ENCODE measurements at places on chromosomes 5 and 9.

DNA sequence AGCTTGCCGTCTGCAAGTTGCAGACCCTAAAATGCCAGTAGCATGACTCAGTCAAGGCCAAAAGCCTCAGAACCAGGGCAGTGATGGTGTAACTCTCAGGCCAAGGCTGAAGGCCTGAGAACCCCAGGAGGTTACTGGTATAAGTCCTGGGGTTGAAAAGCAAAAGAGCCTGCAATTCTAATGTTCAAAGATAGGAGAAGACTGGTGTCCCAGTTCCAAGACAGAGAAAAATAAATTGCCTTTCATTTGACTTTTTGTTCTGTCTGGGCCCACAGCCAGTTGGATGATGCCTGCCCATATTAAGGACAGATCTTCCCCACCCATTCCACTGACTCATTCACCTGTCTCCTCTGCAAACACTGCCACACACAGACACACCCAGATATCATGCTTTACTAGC lies 673.2 kb downstream of the CDH18 start:
- DNase-seq: no peak

DNA sequence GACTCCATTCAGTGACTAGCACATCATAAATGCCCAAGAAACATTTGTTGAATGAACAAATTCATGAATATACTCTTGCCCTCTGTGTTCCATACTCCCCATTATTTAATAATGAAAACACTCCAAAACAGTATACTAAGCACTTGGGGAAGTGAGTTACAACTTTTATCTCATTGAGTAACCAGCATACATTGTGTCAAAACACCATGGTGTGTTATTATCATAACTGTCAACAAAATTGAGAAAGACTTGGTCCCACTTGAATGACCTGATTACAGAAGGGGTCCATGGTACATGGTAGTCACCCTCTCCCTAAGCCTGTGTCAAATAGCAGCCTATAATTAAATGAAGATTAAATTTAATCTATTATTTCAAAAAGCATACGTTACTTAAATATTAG lies 16.2 kb downstream of the ANKH start:
- DNase-seq: no peak

GRCh38 chr5:132070460-132071337 lies 2.9 kb upstream of the CSF2 start:
- DNase-seq: peak; percentile 44

- DNase-seq: no peak
Measured at GRCh38 chr9:72334658-72335337, 30.2 kb downstream of the ZFAND5 start.

DNA sequence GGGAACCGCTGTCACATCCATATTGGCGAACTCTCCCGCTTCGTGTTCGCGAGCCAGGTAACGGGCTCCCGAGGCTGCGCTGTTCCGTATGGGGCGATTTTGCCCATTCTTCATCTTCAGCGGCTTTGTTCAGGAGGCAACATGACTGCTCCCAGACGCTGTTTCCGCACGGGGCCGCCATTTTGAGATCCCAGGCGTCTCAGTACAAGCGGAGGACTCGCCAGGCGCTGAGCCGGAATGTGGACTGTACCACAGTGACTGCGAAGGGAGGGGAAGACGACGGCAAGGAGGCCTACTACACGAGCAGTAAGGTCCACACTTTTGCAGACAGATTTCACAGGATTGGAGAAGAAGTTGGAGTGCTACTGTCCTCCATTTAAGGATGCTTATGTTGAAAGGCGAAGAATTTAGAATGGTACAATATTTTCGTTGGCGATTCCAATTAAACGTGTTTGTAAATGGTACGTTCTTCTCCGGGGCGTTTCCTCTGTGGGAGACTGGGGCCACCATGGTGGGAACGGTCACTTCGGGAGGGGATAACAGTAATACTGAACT lies 41.6 kb upstream of the ZNF300 start:
- DNase-seq: peak; percentile 3

- DNase-seq: no peak
Measured at GRCh38 chr5:173733831-173734501, 117.5 kb upstream of the BOD1 start.

- no peak for DNase-seq
Measured at GRCh38 chr9:96509848-96510247, 59.9 kb downstream of the HABP4 start.

DNA sequence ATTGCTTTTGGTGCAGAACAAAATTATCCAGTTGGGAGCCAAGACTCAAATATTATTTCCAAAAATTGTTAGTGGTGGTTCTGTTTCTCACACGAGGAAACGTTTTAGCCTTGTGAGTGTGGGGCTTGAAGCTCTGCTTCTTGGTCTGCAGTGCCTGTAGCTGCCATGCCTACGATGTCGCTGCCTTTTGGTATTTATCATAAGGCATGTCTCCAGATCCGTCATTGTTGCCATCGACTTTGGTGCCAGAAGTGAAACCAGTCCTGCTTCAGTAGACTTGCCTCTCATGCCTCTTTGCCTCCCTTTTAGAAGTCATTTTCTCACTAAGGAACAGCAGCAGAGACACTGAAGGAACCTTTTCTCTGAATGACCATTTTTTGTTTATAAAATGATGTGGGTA lies 29.7 kb upstream of the CATSPER3 start:
- DNase-seq: no peak

DNA sequence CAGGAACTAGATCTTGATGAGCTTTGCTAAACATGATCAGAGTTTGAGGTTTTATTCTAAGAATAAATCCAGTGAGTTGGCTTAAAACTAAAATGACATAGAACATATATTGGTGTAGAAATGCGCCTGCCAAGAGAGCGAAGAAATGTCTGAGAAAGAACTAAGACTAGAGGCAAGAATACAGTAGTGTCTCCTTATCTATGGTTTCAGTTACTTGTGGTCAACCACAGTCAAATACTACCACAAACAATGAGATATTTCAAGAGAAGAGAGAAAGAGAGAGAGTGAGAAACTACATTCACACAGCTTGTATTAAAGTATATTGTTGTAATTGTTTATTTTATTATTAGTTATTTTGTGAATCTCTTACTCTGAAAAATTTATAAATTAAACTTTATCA lies 254.4 kb upstream of the CDH10 start:
- DNase-seq: no peak

DNA sequence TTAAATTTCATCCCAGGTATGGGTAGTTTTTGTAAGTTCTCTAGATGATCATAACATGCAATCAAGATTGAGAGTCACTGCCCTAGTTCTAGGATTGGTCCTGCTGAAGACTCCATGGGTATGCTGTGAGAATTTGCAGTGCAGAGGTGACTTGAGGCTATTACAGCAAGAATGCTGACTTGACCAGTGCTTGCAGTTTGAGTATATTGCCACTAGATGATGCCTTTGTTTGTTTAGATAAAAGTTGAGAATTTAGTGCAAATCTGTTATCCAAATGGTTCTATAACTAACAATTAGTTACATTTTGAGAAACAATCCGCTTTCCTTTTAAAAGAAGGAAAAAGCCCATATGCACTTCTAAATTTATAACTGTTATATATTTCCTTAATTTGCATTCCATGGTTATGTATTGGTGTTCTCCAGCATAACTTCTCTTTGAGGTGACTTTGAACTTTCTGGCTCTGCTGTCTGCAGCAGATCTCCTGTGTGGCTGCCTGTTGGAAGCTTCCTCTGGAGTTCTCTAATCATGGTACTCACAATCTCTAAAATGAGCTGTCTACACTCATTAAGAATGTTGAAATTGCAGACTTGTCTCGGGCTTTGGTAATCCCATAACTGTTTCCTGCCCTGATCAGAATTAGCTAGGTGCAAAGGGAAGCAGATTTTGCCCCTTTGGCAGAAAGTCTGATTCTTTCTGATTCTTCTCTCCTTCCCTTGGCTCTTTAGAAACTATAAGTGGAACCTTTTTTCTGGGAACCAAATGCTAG lies 24.9 kb downstream of the MELK start:
- DNase-seq: peak; percentile 70

GRCh38 chr5:149210225-149210624 lies 61.4 kb upstream of the AFAP1L1 start:
- peak; percentile 83 for DNase-seq

DNA sequence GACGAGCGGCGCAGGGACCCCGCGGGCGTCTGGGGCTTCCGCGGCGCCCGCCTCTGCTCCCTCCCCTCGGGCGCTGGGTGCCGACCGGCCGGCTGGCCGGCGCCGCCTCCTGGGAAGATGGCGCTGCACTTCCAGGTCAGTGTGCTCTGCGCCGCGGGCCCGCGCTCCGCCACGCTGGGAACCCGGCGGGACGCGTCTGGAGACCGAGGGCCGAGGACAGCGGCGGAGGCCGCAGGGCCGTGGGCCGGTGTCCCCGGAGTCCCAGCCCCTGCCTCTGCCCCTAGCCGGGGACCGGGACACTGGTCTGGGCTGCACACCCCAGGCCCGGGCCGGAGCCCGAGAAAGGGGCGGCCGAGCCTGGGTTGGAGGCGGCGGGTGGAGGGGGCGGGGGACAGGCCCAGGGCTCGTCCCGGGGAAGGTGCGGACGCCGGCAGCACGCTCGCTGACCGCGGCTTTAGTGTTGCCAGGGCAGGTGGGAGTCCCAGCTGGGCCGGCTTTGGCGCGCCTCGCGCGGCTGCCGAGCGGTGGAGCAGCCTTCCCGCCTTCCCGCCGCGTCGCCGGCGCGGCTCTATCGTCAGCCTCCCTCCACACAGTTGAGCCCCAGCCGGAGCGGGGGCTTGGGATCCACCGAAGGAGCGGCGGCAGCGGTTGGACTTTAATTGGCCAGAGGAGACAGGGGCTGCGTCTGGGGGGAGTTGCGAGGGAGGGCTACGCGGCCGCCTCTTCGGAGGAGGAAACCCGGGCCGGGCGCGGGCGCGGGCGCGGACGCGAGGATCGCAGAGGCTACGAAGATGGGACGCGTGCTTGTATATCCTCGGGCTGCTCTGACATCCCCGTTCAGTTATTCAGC lies at the start of gene RANBP17:
Gene RANBP17, plus strand, starts transcription at position 102 of the 850 bp plus-strand sequence.
- peak; percentile 79 for DNase-seq

- DNase-seq: peak; percentile 61
Measured at GRCh38 chr9:92328225-92328624, 2.5 kb downstream of the CENPP start.

- DNase-seq: no peak
Measured at GRCh38 chr9:131103535-131103934, 7.2 kb downstream of the AIF1L start.

- no peak for DNase-seq
Measured at GRCh38 chr9:93086447-93087224, 9.4 kb upstream of the CARD19 start.

- peak; percentile 74 for DNase-seq
Measured at GRCh38 chr5:72841756-72842535, 25.5 kb downstream of the TNPO1 start.

DNA sequence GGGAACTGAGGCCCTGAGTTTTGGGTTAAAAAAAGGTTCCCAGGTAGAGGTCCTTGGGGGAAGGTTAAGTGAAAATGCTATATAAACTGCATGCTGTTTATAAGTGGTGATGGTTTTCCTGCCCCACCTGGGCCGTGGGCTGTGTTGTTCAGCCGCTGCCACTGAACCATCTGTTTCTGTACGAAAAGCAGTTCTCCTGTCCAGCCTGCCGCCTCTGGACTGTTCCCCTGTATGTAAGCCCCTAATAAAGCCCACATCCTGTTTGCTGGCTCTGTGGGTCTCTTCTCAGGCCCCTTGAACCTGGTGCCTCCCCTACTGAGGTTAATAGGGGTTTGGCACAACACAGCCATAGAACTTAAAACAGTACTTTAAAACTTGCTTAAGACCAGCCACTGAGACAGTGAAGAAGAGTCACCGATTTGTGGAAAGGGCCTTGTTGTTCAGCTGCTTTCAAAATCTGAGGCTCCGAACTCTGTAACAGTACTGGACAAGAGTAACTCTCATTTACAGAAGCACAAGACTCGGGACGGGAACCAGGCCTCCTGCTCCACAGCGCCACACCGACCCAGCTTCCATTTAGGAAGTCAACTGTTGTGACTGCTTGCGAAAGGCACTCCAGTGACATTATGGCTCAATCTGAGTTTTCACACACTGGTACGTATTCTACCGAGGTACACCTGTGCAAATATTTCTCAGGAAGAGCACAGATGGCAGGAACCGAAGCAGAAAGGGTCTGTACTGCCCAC lies 192.5 kb downstream of the CDK5RAP2 start:
- no peak for DNase-seq

GRCh38 chr9:34377404-34377746 lies 677 bp upstream of the MYORG start:
- no peak for DNase-seq

- peak; percentile 28 for DNase-seq
Measured at GRCh38 chr9:21964925-21965385, 29.2 kb downstream of the CDKN2A start.

DNA sequence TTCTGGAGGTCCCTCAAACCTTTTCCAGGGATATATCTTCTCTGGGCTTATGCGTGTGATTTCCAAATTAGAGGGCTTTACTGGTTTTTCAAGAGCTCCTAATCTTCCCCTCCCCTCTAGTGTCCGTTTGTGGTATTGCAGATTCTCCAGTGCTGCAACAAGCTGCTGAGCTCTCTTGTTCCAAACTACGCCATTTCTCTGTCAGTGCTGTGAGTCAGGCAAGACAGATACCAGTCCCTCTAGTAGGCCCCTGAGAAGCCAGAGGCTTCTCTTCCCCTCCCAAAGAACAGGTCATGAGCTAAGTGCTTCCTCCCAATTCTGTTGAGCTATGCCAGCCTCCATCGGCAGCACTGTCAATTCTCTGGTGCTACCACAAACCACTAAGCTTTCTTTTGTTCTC lies 149.5 kb downstream of the FANCC start:
- DNase-seq: peak; percentile 90

DNA sequence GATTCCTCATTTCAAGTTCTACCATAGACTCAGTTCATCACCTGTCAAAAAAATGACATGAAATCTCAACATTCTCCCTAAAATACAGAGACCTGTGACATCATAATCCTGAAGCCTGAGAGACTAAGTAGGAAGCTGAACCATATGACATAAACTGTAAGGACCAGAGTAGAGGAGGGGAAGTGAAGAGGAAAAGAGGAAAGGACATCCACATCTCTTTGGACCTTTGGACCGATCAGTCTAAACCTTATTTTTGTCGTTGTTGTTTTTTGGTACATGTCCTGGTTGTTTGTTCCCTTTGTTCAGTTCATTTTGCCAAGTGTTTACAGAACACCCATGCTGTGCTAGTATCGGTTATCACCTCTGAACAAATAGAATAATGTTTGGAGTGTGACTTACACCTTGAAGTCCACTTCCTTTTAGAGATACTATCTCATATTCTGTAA lies 41.9 kb downstream of the LURAP1L start:
- DNase-seq: no peak

DNA sequence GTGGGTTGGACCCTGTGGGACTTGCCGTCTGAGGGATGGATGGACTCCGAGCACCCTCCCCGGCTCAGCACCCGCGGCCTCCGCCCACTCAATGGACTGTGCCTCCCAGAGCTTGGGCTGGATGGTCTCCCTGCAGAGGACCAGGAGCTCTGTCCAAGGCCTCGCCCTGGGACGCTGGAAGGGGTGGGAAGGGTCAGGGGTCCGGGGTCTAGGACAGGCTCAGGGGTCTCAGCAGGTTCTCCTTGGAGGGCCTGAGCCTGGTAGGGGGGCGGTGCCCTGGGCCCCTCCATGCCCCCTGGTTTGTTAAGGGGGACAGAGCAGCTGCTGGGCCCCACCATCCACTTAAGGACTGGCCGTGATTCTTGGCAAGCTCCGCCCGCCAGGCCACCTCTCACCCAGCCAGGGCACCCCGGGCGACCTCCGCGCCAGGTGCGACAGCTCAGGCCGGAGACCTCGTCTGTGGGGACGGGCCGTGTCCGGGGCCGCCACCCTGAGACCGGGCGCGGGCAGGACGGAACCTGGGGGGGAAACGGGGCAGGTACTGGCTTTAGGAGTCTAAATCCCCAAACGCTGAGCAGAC lies 29.2 kb downstream of the EXOC3 start:
- DNase-seq: peak; percentile 27

Data from EH (cell line).